WERI-Rb-1 (cell line): ENCODE measurements at places on chromosomes 2 and 18.

DNA sequence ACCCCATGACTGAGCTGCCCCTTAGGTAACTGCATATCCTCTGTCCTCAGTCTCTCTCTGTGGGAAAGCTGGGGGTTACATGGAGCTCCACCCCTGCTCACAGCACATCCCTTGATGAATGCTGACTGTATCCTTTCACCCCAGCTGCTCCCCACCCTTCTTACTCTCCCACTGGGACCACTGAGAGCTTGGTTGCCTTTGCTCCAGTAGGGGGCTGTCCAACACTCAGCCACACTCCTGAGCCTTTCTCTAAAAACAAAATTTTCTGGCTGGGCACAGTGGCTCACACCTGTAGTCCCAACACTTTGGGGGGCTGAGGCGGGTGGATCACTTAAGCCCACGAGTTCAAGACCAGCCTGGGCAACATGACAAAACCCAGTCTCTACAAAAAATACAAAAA, 89.2 kb upstream of the MSH2 start:
- no peak for DNase-seq

DNA sequence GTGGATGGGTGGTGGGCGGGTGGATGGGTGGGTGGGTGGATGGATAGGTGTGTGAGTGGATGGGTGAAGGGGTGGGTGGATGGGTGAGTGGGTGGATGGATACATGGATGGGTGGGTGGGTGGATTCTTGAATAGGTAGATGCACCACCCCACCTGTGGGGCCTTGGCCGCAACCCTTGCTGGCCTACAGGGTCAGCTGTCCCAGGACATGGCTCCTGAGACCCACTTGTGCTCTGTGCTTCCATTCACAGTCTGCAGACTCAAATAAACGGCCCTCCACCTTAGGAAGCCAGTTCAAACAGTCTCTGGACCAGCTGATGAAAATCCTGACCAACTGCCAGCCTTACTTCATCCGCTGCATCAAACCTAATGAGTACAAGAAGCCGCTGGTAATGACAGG, 54.4 kb downstream of the MYO7B start:
- peak; percentile 3 for DNase-seq

GRCh38 chr18:66621816-66622576, 18.1 kb upstream of the CDH19 start:
- DNase-seq, result peak; percentile 38

DNA sequence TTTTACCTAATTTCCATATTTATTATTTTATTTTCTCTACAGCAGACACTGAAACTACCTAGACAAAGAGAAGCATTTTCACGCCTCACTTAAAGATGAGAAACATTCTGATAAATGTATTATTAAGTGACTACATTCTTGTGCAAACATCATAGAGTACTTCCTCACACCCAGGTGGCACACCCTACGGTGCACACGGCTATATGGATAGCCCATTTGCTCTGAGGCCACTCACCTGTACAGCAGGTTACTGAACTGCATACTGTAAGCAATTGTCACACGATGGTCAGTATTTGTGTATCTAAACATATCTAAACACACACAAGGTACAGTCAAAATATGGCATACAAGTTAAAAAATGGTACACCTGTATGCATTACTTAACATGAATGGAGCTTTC, 481.4 kb downstream of the CMPK2 start:
- no peak for DNase-seq

GRCh38 chr2:153584244-153584643, 105.7 kb upstream of the RPRM start:
- DNase-seq, result no peak

DNA sequence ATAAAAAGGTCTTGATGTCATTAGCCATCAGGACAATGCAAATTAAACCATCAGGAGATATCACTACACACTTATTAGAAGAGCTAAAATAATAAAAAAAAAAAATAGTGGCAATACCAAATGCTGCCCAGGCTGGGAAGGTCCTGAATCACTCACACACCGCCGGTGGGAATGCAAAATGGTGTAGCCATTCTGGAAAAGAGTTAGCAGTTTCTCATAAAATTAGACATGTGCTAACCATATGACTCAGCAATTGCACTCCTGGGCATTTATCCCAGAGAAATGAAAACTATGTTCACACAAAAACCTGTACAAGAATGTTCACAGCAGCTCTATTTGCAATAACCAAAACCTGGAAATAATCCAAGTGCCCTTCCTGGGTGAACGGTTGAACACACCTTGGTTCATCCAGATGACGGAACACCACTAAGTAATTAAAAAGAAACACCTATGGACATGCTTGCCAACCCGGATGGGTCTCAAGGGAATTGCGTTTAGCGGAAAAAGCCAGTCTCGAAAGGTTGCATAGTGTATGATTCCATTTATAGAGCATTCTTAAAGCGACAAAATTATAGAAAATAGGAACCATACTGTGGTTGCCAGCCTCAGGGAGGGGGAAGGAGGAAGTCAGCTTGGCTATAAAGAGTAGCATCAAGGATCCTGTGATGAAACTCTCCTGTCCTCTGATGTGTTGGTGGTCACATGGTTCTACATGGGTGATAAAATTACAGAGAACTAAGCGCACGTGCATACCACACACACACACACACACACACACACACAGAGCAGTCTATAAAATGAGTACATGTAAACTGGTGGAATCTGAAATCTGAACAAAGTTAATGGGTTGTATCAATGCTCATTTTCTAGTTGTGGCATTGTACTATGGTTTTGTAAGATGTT, 4.6 kb downstream of the MBP start:
- DNase-seq, result no peak

- DNase-seq, result no peak
Observed at GRCh38 chr18:62693659-62694058, 21.7 kb upstream of the PHLPP1 start.

- DNase-seq, result no peak
Observed at GRCh38 chr2:25204190-25204838, 35.9 kb upstream of the POMC start.

GRCh38 chr2:31221544-31221943, 4.2 kb upstream of the CAPN14 start:
- DNase-seq, result no peak

DNA sequence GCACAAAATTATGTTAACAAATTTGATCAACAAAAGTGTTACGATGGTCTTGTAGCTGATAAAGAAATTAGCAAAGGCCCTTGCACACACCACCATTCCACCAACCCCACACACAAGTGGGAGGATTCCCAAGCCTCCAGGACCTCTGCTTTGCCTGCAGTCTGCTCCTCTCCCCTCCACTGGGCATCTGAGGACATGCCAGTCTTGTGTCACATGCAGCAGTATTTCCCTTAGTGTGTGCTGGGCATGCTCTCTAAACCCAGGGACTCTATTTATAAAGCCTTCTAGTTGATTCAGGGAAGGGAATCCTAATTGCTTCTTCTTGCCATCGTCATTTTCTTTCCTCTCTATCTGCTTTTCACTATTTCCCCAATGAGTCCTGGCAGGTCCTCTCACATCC, 53.3 kb downstream of the KCTD18 start:
- DNase-seq, result no peak

GRCh38 chr2:68403199-68403644, 38.1 kb downstream of the PLEK start:
- no peak for DNase-seq

DNA sequence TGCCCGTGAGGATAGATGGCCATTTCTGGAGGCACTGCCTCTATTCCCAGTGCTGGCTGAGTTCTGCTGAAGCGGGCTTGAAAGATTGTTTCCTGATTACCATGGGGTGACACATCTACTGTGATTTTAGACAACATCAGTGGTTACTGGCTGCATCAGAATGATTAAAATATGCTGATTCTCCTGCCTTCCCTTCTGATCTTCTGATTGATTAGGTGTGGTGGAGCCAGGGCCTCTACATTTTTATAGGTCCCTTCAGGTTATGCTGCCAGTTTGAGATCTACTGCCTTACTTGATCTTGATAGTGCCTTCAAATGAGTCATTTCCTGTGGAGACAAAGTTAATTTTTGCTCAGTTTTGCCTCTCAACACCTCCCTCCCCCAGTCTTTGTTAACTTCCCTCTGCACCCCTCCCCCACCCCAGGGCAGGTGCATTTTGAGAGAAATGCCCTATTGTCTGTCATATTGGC, 31.6 kb upstream of the SNORC start:
- DNase-seq, result no peak

DNA sequence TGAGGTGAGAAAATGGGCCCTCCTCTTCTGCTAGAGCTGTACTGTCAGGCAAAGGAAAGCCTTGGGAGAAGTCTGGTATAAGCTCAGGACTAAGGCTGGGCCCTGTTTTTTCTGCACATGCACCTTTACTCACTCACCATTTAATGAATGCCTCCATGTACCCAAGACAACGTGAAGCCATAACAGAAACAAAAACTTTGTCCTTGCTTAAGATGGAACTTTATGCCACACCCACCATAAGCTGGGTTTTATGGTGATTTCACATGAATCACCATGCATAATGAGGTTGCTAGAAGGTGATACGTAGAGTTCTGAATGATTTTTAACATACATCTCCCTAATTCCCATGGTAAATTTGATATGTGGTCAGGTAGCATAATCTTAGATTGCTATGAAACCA, 63.7 kb upstream of the CYP26B1 start:
- no peak for DNase-seq

- DNase-seq, result no peak
Observed at GRCh38 chr2:145380436-145381017, 860.6 kb upstream of the ZEB2 start.

DNA sequence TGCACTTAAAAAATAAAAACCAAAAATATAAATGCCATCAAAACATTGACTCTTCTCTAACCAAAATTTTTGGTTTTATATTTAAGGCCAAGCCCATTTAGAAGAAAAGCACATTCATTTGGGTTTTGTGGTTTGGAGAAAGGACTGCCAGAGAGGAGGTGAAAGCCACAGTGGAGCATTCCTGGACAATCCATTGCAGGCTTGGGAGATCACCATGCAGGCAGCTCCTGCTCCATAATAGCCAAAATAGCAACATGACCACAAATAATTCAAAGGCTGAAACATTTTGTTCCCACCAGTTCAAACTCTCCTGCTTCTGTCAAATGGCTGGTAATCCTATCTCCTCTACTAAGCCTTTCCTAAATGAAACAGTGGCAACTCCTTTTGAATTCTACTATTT, 73.5 kb downstream of the GALNT3 start:
- DNase-seq, result no peak

DNA sequence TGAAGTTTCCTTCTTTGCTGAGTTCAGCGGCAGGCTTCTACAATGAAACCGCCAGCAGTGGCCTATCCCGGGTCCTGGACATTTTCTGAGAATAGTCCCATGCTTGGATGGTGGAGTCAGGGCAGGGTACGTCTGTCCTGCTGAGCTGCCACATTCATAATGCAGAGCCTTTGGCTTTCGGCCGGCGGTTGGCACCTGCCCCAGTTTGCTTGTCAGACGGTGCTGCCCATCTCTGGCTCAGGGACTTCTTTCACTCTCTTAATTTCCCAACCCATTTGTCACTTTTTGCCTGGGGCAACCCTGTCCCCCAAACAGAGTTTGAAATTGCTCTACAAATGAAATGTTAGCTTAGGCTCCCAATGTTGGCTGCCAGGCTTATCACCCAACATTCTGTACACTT, 57.2 kb downstream of the SOX11 start:
- DNase-seq, result no peak

GRCh38 chr2:85861180-85861579, 27.6 kb downstream of the ST3GAL5 start:
- DNase-seq, result no peak

DNA sequence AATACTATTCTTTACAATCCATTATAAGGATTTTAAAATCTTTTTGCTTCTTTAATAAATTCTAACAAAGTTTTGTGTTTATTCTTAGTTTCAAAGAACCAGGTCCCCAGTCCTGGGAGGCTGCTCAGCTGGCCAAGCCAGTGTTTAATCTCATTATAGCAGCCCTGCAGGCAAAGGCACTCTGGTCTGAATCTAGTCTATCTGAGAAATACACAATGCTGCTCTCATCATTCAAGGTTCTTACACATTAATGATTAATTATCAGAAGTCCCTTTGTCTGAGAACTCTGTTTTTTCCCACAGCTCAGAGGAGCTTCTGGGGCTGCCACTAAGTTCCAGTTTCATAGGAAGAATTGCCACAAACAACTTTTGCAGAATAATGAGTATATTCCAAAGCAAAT, 27.7 kb downstream of the KCTD18 start:
- DNase-seq, result peak; percentile 19

- DNase-seq, result no peak
Observed at GRCh38 chr2:127560931-127561280, 25.4 kb downstream of the MYO7B start.

DNA sequence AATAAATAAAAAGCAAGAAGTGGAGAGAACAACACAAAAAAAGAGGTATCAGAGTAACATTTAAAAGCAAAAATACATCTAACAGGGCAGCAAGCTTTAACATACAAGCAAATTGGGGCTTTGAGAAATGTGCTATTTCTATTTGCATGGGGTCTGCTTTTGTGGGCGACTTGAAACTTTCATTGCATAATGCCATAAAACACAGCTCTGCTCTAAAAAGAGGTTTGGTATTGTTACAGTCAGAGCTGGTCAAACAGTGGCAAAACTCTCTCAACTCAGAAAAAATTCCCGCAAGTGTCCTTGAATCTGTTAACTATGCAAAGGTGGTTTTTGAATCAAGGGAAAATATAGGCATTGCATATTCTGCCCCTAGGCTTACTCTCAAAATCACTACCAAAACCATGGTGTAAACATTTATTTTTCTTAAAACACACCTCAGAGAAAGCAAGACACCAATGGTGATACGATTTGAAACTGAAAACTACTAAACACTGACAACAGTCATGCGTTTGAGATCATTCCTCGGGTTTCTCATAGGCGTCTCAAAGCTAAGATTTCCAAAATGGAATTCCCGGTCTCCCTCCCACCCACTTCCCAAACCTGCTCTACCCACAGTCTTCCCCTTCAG, 45.5 kb downstream of the RNF152 start:
- no peak for DNase-seq

DNA sequence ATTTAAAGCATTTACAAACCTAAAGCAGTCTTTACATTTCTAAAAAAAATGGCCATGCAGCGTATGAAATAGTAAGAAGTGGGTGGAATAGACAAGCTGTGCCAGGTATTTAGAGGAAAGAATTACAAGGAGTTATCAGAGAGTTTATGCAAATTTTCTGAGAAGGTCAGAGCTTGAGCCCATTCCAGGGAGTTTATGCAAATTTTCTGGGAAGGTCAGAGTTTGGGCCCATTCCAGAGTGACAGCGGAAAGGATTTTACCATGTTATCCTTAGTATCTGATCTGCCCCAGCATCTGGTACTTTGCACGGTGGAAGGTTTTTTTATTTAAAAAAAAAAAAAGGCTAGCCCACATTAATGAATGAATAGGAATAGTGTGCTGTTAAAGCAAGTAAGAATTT, 1.4 kb upstream of the DOK6 start:
- no peak for DNase-seq

- DNase-seq, result no peak
Observed at GRCh38 chr2:217835931-217836891, 166.6 kb downstream of the TNS1 start.

GRCh38 chr2:133734716-133735495, 166.6 kb upstream of the NCKAP5 start:
- DNase-seq, result no peak

GRCh38 chr18:36451454-36452251, 154.1 kb downstream of the FHOD3 start:
- no peak for DNase-seq

GRCh38 chr2:60549928-60550177, 3.6 kb downstream of the BCL11A start:
- no peak for DNase-seq
